CD8-positive, alpha-beta memory T cell (primary cell): ENCODE measurements at places on chromosomes 12 and 14.

DNA sequence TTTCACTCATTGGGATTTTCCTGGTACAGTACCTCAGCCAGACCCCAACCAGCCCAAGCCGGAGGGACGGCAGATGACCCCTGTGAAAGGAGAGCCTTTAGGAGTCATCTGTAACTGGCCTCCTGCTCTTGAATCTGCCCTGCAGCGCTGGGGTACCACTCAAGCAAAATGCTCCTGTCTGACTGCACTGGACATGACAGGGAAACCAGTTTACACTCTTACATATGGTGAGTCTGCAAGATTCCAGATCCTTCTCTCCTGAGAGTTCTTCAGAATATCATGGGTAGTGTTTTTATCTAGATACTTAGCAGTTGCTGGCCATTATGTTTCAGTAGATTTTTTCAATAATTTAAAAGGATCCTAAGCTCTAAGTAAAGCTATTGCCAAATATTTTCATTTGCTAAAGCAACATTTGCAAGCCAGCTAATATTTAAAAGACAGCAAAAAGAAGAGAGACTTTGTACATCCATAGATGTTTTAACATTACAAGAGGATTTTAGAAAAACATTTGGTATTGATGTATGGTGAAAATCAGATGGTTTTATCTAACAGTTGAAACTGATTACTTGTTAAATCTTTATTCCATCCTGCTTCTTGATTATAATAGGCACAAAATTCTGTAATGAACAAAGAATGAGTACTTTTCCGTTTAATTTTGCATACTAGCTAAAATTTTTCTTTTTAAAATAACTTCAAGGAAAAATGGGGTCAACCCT is 85.1 kb upstream of the ATF1 start:
- no peaks in the 10 kb centered on the region for H3K27me3 ChIP-seq
- no peak for DNase-seq
- no peak overlapping the region for H3K27ac ChIP-seq
- no peak overlapping the region for H3K4me3 ChIP-seq
- H3K4me1 ChIP-seq: no peaks in the 10 kb centered on the region

DNA sequence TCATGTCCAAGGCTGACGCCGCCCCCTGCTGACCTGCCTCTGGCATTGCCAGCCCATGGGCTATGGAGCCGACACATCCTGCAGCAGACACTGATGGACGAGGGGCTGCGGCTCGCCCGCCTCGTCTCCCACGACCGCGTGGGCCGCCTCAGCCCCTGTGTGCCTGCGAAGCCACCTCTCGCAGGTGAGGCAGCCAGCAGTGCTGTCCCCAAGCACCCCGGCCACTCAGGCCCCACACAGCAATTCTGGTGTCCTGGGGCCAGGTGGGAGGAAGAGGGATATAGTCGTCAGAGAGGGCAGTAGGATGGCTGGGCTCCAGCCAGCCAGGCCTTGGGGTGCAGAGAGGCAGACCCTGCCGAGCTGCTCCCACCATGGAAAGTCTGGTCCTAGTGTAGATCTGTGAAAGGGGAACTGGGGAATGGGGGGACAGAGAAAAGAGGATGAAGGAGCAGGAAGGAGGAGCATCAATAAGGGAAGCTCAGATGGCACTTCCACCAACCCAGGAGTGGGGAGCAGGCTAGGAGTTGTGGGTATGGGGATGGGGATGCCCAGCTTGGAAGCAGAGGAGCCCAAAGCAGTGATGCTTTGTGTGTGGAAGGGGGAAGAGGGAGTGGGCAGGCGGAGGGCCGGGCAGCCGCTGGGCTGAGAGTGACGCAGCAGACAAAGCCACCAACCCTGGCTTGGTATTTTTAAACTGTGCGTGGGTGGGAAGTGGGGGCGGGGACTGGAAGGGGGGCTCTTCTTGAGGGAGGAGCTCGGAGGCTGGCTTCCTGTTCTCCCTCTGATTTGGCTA is 4.7 kb downstream of the NAB2 start:
- DNase-seq: peak; percentile 54
- H3K36me3 ChIP-seq: peaks cover 42% of the 10 kb centered on the region
- peaks cover 33% of the 10 kb centered on the region for H3K4me1 ChIP-seq
- no peaks in the 10 kb centered on the region for H3K27me3 ChIP-seq
- H3K4me3 ChIP-seq: peak overlapping the region; percentile 7

GRCh38 chr12:95820096-95820703 is 29.6 kb upstream of the NTN4 start:
- H3K36me3 ChIP-seq: no peaks in the 10 kb centered on the region
- H3K4me1 ChIP-seq: no peaks in the 10 kb centered on the region
- no peaks in the 10 kb centered on the region for H3K27me3 ChIP-seq

GRCh38 chr12:124389138-124389724 is 94.3 kb downstream of the RFLNA start:
- H3K36me3 ChIP-seq: no peaks in the 10 kb centered on the region
- no peak overlapping the region for H3K27ac ChIP-seq
- DNase-seq: peak; percentile 67

DNA sequence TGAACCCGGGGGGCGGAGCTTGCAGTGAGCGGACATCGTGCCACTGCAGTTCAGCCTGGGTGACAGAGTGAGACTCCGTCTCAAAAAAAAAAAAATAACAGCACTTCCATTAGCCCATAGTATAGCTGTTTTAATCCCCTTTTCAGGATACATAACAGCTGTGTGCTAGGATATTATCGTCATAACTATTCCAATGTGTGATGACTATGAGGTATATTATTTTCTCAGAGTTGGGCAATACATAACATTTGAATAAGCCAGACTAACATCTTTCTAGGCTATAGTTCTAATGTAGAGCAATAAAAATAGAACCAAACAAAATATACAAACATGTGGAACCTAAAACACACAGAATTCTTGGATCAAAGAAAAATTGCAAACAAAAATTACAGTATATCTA is 57.1 kb downstream of the MARK3 start:
- peaks cover 6% of the 10 kb centered on the region for H3K4me1 ChIP-seq
- no peaks in the 10 kb centered on the region for H3K27me3 ChIP-seq
- H3K36me3 ChIP-seq: peaks cover 5% of the 10 kb centered on the region

GRCh38 chr12:55698965-55699364 is 8.7 kb downstream of the ITGA7 start:
- no peaks in the 10 kb centered on the region for H3K27me3 ChIP-seq
- H3K4me3 ChIP-seq: no peak overlapping the region
- no peak for DNase-seq
- H3K27ac ChIP-seq: no peak overlapping the region
- no peaks in the 10 kb centered on the region for H3K36me3 ChIP-seq

- H3K36me3 ChIP-seq: no peaks in the 10 kb centered on the region
- H3K27me3 ChIP-seq: no peaks in the 10 kb centered on the region
- H3K4me1 ChIP-seq: no peaks in the 10 kb centered on the region
- no peak overlapping the region for H3K27ac ChIP-seq
These were observed 4.4 kb downstream of the AVIL start for GRCh38 chr12:57813971-57814772.
